ENCODE measurements at places on chromosomes 12 and 14. TPM values are rescaled to one million over a fixed set of nuclear protein-coding genes. Genes with fewer than 3 reads are reported as not detected.
A peak's percentile ranks its signal among the peaks of the same experiment; 100 is the strongest.

The PAX9 gene
- 0.12 TPM for polyA plus RNA-seq

DNA sequence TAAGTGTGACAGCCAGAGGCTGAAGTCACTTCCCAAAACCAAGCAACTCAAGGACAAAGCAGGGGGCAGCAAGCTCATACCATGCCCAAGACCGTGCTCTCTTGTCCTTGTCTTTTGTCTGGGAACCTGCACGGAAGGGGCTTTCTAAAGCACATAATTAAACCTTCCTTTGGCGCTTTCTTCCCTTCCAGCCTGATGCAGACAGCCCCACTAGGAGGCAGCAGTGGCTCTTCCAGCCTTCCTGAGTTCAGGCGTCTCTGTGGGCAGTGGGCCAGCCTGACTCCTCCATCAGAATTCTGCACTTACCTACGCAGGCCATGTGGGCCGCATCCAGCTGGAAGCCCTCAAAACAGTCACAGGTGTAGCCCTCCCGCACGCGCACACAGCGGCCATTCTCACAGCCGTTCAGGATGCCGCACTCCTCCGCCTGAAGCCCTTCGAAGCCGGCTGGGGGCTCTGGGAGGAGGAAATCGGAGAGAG, 7.6 kb downstream of the ISCA2 start:
- DNase-seq = peak; percentile 91

DNA sequence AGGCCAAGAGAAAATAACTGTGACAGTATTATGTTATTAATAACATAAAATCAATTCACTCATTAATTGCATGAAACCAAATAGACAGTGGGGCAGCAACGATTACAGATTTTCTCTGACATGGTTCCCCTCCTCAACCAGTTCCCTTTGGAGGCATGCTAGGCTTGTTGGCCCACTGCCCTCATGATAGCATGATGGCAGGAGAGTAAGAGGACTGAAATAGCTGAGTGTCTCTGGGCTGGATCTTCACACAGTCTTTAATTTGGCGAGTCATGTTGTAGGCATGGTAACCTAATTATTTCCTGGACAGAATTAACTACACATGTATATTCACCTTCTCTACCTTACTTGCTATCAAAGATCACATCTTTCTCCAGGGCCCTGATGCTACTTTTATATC, 266.2 kb upstream of the PELI2 start:
- DNase-seq = no peak

DNA sequence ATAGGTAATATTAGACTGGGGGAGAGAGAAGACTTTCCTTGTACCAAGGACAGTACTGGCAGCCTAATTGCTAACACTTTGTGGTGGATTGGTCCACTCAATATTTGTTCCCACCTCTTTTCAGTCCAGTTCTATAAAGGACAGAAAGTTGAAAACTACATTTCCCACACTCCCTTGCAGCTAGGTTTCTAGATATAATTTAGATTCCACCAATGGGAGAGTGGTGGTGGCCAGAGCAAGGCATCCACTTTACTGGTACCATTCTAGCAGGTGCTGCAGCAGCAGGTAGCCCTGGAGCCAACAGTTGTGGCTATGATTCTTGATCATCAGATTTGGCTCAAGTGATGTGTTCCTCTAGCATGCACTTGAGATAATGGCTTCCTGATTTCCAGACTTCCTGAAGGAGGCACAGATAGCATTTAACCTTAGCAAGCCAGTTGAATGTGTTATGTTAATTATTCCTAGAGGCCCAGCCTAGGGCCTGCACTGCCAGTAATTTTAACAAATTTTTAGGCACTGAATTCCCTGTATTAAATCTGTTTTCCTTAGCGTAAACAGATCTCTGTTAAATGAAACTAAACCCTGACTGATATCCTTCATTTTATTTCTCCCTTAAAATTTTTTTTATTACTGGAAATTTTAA, 24.4 kb downstream of the SLC38A1 start:
- no peak for DNase-seq

The GYS2 gene
- 0.29 TPM for polyA plus RNA-seq

The DIP2B gene
- polyA plus RNA-seq = 21.2 TPM

- DNase-seq = peak; percentile 53
Measured at GRCh38 chr12:19654650-19655376, 215.5 kb downstream of the AEBP2 start.

DNA sequence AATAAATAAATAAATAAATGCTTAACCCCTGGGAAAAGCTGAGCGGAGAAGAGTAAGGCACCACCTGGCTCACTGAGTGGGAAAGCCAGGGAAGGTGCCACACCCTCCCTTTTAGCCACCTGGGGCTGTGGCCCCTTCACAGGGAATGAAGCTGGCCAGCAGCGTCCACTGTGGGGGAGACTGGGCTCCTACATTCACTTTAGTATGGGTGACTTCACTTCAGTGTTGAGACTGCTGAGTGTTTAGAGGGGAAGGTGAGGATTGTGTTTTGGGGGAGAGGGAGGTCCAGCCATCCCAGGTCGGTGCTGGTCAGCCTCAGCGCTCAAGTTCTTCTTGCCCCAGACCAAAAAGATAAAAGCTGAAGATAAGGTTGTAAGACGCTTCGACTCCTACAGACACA, 1.6 kb downstream of the NAB2 start:
- DNase-seq = no peak

GRCh38 chr14:105913861-105914260, 387.5 kb downstream of the TMEM121 start:
- no peak for DNase-seq

The WNT1 gene
- not detected for polyA plus RNA-seq

DNA sequence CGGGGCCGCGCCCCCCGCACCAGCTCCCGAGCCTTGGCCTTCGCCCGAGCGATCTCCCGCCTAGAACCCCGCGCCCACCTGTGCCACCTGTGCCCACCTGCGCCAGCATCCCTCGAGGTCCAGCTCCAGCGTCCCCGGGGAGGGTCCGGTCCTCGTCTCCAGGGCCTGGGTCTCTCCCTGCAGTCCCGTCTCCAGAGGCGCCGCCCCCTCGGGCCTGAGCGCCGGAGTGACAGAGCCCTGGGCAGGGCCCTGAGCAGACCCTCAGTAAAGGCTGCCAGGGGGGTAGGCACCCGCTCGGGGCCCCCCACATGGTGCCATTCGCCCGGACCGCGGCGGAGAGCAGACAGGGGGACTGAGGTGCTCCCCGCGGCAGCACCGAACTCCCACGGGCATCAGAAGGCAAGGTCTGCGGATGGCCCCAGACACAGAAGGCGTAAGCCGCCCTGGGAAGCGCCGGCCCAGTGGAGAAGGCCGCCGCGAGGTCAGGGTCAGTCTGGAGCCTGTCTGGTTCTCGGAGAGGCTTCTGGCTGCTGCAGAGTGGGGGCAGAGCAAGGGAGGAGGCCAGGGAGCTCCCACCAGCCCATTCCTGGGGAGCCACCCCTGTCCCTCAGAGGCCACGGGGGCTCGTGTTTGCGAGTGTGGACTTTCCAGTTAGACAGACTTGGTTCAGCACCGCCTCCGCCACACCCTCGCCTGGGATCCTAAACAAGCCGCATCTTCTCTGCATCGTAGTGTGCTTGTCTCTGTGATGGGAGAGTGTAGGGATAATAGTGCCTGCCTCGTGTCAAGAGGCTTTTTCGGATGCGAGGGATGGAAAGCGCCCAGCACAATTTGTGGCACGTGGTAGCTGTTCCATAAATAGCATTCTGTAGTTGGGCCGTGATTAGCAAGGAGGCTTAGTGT, 1.1 kb upstream of the PPP1R13B start:
- no peak for DNase-seq

The WIF1 gene
- 3.9 TPM for polyA plus RNA-seq

DNA sequence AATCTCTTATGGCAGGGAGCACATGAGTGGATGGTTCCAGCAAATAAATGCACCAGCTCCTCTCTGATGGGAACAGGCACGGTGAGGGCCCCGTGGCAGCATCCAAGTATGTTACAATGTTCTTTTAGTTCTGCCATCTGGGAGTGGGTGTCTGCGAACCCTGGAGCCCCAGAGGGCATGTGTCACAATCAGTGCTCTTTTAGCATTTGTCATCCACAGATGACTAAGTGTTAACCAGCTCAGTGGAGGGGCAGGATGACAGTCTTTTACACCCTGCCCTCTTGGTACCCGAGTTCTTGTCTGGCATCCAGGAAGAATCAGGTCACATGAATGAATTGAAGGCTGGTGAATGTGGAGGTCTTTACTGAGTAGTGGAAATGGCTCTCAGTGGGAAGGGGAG, 560.4 kb upstream of the FLRT2 start:
- DNase-seq = no peak

DNA sequence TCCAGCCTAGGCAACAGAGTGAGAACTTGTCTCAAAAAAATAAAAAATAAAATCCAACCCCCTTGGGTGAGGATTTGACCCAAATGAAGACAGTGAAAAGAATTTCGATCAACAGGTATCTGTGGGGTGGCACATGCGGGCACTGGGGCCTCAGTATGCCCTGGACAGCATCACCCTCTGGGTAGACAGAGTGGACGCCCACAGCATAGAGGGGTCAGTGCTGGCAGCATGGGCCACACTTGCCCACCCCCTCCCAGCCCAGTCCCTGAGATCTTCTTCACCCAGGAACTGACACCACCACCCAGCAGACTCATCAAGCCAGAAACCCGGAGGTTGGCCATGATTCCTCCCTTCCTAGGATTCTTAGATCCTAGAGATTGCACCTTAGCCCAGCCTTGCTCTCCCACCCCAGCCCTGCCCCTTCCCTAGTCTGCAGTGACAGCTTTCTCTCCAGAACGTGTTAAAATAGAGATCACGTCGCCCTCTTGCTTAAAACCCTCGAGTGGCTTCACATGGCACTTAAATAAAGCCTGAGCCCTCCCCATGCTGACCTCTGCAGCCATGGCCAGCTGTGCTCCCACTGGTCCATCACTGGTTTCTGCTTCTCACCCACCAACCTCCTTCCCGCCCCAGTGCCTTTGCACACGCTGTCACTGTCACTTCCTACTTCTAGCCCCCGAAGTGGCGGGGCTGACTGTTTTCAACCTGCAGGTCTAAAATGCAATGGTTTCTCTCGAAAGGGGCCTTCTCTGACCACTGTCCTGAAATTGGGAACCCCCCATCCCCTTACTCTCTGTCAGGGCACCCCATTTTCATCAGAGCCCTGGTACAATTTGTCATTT, 26.2 kb upstream of the DYNC1H1 start:
- no peak for DNase-seq

The SMCO2 gene
- 0.16 TPM for polyA plus RNA-seq

DNA sequence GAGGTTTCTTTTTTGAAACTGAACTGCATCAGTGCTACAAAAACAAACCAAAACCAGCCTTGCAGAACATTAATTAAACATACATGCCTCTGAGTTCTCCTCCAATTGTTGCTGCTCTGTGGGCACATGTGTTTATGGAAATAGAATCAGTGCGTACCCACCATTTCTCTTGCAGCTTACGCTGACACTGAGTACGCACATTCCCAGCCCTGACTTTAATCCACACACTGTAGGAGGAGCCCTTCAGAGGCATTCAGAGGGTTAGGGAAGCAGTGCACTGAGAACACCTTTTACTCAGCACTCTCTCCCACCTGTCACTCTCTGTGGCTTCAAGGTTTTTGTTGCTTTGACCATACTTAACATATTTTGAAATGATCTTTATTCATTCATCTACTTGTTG, 250.5 kb upstream of the PWP1 start:
- no peak for DNase-seq

The CHPT1 gene
- polyA plus RNA-seq = 22.4 TPM

- DNase-seq = no peak
Measured at GRCh38 chr12:5441497-5442236, 9.8 kb downstream of the NTF3 start.

The TNFAIP2 gene
- polyA plus RNA-seq = 62.9 TPM

GRCh38 chr12:114681116-114681871, 2.7 kb downstream of the TBX3 start:
- peak; percentile 73 for DNase-seq

GRCh38 chr14:42715316-42715715, 1108.6 kb downstream of the LRFN5 start:
- no peak for DNase-seq

DNA sequence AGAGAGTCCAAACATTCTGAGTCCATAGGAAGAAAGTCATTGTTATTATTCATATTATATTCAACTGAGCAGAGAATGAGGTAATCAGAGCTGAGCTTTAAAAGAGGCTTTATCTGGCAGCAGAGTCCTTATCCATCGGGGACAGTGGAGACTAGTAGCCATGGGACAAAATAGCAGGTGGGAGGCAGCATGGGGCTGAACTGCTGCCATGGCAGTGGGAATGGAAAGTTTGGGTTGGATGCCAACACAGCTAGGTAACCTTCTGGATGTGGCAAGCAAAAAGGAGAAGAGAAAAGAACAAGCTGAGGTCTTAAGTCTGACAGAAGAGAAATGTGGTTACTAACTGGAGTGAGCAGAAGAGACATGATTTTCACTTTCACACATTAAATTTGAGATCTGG, 71.0 kb upstream of the CDKN3 start:
- DNase-seq = no peak

DNA sequence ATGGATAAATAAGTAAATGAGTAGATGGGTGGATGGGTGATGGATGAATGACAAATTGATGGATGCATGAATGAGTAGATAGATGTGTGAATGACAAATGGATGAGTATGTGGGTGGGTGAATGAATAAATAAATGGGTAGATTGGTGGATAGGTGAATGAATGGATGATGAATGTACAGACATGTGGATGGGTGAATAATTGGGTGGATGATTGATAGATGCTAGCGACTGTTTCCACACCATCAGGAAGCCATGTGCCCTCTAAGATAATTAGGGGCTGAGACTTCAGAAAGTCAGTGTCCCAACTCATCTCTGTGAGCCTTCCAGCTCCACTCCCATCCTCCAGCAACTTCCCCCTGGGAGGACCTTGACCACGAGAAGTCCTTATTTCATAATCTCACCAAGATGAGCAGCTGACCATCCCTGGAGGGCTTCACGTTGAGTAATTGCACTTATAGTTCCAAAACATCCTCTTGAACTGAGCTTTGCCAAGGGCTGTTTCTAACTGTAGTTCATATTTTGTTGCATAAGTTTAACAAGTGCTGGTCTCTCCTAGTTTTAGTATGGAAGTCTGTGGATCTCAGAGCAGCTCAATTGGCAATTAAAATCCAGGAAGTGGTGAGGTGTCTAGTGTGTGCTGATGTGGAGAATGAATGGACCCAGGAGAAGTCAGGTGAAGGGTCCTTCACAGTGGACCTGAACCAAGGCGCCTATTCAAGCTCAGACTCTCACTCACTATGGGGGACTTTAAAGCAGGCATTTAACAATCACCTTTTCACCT, 295.7 kb downstream of the ADGRD1 start:
- DNase-seq = peak; percentile 45

DNA sequence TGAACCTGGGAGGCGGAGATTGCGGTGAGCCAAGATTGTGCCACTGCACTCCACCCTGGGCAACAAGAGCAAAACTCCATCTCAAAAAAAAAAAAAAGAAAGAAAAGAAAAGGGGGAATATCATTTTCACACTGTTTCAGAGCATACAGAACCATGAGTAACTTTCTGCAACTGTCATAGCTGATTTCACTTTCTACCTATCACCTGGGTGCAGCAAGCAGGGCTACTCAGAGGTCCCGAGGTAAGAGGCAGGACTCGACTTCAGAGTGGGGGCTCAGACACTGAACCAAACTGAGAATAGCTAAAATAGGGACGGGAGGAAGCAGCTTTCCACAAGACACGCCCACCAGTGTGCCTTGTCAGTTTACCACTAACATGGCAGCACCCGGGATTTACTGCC, 29.8 kb downstream of the OR10P1 start:
- DNase-seq = no peak

GRCh38 chr12:120470150-120470784, 719 bp upstream of the SRSF9 start:
- DNase-seq = no peak

The EIF2B1 gene
- 42.2 TPM for polyA plus RNA-seq

Measured in muscle of leg (tissue), 16 donors.